ENCODE measurements at places on chromosomes 7 and 10. TPM values are rescaled to one million over a fixed set of nuclear protein-coding genes. Genes with fewer than 3 reads are reported as not detected.

DNAJB6 gene
- total RNA-seq, result 110 TPM

GLI3 gene
- total RNA-seq, result 0.45 TPM

NUP42 gene
- 24.7 TPM for total RNA-seq

PLAC9 gene
- total RNA-seq, result not detected

IFIT1B gene
- not detected for total RNA-seq

Data from A549 treated with dexamethasone at 1 μM for 4 hours (cell line).